Dermis blood vessel endothelial cell (primary cell): ENCODE measurements at places on chromosomes 13 and 19. TPM values are rescaled to one million over a fixed set of nuclear protein-coding genes. Genes with fewer than 3 reads are reported as not detected.

GRCh38 chr13:76609643-76610042, 276.6 kb downstream of the KCTD12 start:
- DNase-seq = no peak

GRCh38 chr19:46529622-46530451, 34.2 kb upstream of the PNMA8B start:
- peak; percentile 78 for DNase-seq

Gene KL
- total RNA-seq = 0.23 and 1.0 TPM in 2 replicates

DNA sequence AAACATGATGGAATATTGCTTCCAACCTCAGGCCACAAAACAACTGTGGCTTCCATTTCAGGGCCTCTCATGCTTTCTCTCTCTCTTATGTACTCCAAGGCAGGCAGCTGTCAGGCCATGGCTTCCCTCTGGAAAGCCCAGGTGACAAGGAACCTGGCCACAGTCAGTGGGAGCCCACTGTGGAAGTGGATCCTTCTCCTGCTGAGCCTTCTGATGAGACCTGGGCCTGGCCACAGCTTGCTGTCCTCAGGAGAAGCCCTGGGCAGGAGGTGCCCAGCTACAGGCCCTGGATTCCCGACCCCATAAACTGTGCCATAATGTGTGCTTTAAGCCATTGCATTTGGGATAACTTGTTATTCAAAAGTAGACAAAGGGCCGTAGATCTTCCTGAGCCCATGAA, 71.2 kb downstream of the SPACA7 start:
- DNase-seq = no peak

GRCh38 chr19:46821512-46822409, 28.9 kb downstream of the AP2S1 start:
- no peak for DNase-seq

Gene RASIP1
- 130 and 154 TPM in 2 replicates for total RNA-seq

GRCh38 chr13:26988059-26988769, 183.4 kb downstream of the USP12 start:
- DNase-seq = no peak

- DNase-seq = peak; percentile 66
Measured at GRCh38 chr13:50244713-50245574, 229.7 kb downstream of the KCNRG start.

DNA sequence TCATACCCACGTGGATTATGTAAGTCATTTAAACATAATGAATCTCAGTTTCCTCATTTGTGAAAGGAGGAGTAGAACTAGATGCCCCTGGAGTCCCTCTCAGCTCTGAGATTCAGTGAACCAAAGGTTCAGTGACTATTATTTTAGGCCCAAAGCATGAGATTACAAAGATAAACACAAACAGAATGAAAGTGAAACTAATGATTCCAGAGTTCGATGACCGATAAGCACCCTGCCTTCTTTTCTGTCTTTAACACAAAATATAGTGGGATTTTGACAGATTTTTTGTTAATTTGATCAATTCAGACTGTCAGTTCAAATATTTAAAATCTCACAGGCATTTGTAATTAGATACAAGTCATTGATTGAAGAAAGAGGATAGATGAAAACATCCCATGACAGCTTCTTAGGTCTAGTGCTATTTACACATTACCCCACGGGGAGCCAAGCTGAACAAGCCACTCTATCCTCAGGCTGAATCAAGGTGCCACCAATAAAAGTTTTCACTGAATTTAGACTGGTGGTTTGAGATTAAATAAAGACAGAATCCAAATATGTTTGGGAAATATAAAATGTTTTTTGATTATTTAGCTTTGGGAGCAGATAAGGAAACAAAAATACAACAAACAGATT, 64.6 kb upstream of the RAP2A start:
- peak; percentile 33 for DNase-seq

DNA sequence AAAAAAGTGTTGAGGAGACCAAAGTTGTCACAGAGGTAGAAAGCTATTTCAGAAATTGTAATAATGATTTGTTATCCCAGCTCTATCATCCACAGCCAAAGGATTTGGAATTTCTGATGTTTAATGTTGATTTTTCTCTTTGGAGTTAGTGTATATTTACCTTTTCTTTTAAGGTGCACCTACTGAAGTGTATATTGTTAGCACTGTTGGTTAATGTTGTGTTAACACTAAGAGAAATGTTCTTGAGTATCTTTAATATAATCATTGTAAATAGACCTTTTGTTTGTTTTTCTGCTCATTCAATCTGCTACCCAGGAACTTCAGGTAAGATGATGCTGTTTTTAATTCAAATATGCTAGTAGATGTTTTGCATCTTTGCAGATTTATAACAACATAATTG, 57.5 kb downstream of the ZAR1L start:
- no peak for DNase-seq

GRCh38 chr19:10286803-10287737, at the start of gene ICAM4:
ICAM4 (plus strand) TSS chr19:10286955; CDS start chr19:10287013, 58 bp downstream.
- peak; percentile 47 for DNase-seq

Gene EXOC3L2
- total RNA-seq = 1.7 and 3.1 TPM in 2 replicates

DNA sequence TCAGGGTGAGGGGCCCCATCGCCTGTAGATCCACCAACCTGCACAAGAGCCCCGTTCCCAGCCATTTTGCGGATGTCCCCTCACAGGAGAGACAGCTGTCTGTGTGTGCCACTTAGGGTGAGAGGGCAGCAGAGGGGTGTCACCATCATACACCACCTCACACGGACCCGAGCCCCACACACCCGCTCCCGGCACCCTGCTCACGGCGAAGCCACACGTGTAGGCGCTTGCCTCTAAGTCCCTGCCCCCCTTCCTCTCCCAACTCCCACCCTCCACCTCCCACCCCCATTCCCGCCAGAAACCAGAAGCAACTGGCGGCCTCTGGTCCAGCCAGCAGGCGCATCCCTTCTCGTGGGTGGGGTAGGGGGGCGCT, 4.0 kb upstream of the DPF1 start:
- DNase-seq = no peak

DNA sequence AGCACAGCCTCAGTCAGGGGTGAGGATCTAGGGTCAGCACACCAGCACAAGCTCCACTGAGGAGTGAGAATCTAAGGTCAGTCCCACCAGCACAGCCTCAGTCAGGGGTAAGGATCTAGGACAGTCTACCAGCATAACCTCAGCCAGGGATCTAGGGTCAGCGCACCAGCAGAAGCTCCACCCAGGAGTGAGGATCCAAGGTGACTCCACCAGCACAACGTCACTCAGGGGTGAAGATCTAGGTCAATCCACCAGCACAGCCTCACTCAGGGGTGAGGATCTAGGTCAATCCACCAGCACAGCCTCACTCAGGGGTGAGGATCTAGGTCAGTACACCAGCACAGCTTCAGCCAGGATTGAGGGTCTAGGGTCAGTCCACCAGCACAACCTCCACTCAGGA, 64.5 kb downstream of the RAB20 start:
- no peak for DNase-seq

DNA sequence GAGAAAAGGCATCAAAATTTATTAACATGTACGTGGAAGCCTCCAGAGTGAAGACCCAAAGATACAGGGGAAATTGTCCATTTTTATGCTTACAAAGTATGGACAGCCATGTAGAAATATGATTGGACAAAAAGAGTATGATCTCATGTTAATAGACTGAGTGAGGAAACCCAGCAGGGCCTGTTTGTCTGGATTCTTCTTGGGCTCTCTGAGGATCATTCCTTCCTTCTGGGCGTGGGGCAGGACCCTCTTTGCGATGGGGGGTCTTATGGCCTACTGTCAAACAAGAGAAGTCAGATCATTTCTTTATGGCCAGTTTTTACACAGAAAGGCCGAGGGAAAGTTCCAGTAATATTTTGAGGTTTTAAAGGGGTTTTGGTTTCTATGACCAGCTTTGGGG, 110.8 kb downstream of the ESD start:
- no peak for DNase-seq

- DNase-seq = no peak
Measured at GRCh38 chr19:10984166-10984735, 23.4 kb downstream of the SMARCA4 start.

GRCh38 chr13:107960301-107960700, 255.0 kb downstream of the LIG4 start:
- no peak for DNase-seq

- DNase-seq = no peak
Measured at GRCh38 chr19:46785980-46786235, 2.5 kb downstream of the SLC1A5 start.

GRCh38 chr13:50691681-50692263, 151.7 kb downstream of the DLEU7 start:
- no peak for DNase-seq

Gene KISS1R
- total RNA-seq = not detected in 2 replicates

DNA sequence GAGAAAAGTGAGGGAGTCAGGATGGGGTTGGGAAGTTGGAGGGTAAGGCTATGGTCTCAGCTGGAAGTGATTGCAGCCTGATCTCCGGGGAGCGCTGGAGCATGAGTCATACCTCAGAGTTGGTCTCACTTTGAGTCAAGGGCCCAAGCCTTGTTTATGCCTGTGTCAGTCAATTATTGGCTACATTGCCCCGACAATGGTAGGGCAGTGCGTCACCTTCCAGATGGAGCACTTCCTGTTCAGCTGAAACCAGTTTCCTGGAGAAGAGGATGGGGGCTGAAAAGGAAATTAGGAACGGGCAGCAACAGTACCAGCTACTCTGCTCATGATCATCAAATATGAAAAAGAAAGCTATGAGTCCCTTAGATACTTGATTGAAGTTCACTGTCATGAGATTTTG, 60.4 kb downstream of the ADGRE1 start:
- peak; percentile 94 for DNase-seq

Gene ALG5
- total RNA-seq = 36.4 and 44.6 TPM in 2 replicates

DNA sequence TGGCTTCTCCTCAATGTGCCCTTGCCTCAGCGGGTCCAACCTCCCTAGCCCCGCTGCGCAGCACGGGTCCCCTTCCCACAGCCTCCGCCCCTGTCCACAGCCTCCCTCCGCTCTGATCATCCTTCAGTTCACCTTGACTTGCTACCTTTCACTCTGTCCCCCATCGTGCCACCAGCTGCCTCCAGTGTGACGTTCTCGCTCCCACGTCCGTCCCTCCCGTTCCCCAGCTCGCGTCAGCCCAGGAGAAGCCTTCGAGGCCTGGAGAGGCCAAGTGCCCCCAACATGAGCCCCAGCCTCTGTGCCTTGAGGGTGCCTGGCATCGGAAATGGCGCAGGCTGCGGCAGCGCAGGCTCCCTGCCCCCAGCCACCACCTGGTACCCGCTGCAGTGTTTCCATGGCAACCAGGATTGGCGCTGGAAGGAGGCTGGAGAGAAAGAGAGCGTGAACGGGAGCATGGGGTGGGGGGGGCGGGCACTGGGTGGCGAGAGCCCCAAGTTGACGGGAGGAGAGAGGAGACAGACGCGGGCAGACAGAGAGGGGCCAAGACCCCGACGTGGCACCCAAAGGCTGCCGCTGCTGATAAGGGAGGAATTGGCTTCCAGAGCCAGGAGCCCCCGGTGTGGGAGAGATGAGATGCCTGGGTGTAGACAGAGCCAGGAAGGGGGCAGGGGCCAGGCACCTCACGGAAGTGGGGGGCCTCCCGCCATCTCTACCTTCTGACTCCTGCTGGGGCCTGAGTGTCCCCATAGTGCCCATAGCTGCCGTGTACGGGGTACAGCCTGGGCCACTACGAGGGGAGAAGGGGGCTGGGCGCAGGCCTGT, 844 bp upstream of the ASPDH start:
- DNase-seq = no peak

DNA sequence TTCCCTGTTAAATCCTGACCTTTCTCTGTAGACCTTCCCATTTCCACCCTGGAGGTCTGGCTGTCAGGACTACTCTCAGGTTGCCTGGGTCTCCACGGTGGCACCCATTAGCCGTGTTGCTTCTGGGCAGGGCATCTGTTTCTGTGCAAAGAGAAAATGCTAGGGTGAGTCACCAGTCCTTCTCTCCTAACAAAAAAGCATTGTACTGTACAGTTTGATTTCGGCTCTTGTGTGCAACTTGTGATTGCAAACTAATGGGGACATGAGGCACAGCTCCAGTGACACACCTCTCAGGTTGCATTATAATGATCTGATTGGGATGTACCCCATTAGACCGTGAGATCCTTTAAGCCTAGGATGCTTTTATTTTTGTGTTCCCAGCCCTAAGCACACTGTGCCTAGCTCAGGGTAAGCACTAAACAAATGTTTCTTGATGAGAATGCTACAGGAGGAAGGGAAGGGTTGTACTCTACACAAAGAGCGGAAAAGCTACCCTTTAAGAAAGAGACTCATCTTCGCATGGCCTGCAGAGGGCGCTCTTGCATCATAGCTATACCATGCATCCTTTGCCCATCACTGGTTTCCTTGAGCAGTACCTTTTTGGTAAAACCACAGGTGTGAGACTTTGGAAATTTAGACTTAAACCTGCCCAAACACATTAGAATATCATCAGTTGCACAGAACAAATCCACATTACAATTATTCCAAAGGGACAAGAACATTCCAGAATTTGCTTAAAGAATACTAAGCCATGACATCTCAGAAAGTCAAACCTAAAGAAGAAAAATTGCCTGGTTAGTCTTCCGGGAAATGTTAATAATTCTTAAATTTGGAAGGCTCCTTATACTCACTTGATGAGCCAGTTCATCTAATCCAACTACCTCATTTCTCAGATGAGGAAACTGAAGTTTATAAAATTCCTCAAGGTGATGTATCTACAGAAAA, 20.3 kb upstream of the TRIM13 start:
- DNase-seq = peak; percentile 88

Gene DAND5
- total RNA-seq = 0.09 and 0.17 TPM in 2 replicates

DNA sequence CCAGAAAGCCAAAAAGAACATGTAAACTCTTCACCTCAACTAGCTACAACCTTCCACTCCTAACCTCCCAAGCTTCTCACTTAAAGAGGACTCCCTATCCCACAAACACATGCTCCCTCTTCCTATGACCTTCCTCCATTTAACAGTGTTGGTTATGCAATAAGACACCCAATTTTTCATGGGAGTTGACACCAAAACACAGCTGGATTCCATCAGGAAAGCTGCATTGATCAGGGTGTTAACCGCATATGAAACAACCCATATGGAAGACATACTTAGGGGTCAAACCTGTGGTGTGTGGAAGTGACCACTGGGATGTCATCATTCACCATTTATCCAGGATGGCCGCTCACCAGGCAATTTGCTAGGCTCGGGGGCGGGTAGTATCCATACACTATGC, 21.9 kb downstream of the ZNF473 start:
- no peak for DNase-seq

DNA sequence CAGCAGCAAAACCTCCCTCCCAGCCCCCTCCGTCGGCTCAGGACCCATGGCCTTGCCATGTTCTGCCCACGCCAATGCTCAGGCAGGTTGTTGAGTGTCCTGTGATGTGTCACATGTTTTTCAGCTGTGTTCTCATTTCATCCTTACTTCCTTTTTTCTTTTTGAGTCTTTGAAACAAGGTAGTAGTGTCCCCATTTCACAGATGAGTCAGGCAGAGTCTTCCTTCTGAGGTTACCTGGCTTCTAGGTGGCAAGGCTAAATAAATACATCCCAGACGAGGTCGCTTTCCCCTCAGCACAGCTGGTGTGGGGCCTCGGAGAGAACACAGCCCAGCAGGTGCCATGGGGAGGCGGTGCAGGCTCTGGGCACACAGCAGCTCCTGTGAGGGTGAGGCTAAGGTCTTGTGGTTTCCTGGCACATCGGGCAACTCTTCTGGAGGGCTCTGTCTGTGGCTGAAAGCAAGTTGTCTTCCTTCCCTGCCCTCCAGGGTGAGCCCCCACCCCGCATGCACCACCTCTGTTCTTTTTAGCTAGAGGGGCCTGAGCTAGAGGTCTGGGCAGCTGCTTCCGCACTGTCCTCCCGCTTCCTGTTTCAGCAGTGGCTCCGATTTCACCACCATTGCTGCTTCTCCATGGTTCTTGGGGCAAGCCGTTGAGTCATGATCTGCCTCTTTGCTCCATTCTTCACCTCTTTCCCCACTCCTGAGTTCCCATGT, 15.1 kb downstream of the PRAM1 start:
- no peak for DNase-seq

- no peak for DNase-seq
Measured at GRCh38 chr19:30420881-30421280, 48.7 kb downstream of the ZNF536 start.

GRCh38 chr13:98549728-98550317, 27.1 kb downstream of the STK24 start:
- DNase-seq = no peak
